ENCODE measurements at places on chromosomes 13 and 19.

- DNase-seq, result no peak
Measured at GRCh38 chr19:31970027-31970461, 375.4 kb upstream of the ZNF507 start.

DNA sequence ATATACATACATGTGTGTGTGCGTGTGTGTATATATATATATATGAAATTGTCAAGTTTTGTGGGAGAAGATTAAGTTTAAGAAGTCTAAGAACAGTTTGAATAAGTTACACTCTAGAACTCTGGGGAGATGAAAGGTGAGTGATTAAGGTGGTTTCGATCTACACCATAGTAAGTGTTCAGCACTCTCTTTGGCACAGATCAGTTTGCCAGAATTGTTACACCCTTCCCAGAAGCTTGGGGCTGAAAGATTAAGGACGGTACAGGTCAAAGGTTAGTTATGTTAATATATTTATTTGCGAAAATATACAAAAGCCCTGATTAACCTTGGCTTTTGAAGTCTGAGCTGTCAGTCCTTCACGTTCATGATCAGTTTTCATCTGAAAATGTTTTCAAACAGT is 309.1 kb downstream of the KLF5 start:
- no peak for DNase-seq

DNA sequence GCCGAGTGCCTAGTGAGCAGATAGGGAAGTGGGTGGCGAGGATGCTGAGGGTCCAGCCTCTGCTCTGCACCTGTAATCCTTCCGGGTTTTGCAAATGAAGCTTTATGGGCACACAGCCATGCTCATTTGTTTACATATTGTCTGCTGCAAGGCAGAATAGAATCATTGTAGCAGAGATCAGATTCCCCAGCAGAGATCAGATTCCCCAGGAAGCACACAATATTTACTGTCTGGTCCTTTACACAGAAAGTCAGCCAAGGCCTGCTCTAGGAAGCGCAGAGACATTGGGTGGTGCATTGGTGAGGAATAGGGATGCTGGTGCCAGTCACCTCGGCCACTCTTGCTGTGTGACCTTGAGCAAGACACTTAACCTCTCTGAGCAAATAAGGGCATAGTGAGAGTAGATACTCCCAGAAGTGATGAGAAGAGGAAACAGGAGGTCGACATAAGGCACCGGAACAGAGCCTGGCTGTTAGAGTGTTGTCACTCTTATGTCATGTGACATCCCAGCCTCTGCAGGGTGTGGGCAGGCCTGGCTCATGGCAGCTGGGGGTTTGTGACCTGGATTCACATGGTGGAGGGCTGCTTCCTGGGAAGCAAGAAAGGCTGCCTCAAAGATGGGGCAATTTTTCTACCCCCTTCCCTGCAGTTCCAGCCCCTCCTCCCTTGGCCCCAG is 25.6 kb downstream of the CARM1 start:
- no peak for DNase-seq

DNA sequence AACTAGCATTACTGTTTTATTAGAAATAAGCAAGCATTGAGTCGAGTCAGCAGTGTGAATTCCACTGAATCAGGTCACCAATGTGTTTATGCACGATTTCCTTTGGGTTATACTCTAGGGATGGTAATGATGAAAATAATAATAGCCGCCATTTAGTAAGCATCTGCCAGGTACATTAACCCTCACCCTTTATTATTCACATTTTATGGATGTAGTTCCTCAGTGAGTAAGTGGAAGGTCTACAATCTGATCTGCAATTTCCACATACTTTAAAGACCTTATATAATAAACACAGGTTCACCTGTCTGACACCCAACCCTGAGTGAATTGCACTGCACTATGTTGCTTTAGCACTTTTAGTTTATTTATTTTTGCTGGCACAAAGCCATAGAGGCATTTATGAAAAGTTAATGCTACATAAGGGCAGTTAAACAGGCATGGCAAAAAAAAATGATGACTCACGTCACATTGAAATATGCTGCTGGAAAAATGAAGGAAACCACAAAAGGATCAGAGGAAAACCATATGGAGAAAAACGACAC is 122.4 kb downstream of the TRPC4 start:
- no peak for DNase-seq

GRCh38 chr19:10583036-10583776 is 3.9 kb downstream of the AP1M2 start:
- DNase-seq, result no peak

DNA sequence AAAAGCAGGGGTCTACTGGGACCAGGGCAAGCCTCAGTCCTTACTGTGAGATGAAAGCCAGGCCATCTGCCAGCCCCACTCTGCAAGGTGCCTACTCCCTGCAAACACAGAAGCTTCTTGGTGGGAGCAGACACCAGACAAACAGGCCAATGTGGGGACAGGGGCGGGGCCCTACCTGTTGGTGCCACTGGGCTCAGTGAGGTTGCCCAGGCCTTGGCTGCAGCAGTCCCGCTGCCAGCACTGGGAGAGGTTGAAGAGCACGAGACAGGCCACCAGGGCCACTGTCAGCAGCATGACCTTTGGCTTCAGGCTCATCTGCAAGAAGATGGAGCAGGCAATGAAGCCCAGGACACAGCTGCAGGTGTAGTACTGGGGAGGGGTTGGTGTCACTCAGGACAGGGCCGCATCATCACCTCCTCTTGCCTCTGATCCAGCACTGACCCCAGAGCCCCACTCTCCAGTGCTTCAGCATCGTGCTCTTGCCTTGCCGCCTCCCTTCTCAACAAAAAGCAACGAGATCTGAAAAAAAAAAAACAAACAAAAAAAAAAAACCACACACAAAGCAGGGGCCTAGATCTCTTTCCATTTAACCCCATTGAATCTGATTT is 72.6 kb downstream of the NBEA start:
- DNase-seq, result no peak

DNA sequence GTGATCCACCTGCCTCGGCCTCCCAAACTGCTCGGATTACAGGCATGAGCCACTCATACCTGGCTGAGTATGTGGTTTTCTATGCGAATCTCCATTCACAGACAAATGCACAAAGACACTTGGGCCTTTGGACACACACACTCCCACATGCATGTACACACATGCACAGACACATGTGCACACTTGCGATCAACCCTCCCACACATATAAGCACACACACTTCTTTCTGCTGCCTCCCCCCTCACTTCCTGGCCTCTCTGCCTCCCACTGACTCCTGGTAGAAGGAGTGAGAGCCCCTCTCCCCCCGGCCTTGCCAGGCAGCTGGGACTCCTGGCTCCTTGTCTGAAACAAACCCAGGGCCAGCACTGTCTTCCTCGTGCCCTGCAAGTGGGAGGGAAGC is 29.3 kb upstream of the PLEKHF1 start:
- no peak for DNase-seq

GRCh38 chr19:803099-803561 is 5.9 kb downstream of the PTBP1 start:
- no peak for DNase-seq

GRCh38 chr19:21593934-21594820 is 88.8 kb downstream of the ZNF429 start:
- DNase-seq, result no peak

DNA sequence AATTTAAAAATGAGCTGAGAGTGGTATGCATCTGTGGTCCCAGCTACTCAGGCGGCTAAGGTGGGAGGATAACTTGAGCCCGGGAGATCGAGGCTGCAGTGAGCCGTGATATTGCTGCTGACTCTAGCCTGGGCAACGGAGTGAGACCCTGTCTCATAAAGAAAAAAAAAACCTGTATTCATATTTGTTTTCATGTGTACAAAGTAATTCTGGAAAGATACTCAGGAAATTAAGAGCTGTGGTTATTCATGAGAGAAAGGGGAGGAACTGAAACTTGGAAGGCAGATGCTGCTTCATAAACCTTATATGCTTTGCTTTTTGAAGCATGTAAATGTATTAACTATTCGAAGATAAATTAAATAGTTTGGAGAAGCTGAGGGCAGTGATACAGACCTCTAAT is 8.8 kb upstream of the RLN3 start:
- no peak for DNase-seq

DNA sequence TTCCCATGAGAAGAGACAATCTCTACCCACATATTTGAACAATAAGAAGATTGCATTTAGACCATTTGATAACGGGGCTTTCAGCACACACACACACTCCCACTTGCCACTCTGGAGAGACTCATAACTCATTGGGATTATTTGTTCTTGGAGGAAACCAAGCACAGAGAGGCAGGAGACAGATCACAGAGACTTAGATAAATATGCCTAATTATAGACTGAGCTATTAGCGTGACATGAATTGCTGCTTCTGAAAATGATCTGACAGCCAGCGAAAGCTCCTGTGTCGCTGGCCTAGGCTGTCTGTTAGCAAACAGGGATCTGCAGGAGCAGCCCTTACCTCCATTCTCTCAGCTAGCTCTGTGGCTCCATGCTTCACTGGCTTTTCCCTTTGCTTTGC is 111.4 kb downstream of the CCNA1 start:
- peak; percentile 71 for DNase-seq

GRCh38 chr13:23618341-23618740 is 48.1 kb downstream of the TNFRSF19 start:
- no peak for DNase-seq

GRCh38 chr13:52446265-52446664 is 4.2 kb downstream of the VPS36 start:
- DNase-seq, result no peak

DNA sequence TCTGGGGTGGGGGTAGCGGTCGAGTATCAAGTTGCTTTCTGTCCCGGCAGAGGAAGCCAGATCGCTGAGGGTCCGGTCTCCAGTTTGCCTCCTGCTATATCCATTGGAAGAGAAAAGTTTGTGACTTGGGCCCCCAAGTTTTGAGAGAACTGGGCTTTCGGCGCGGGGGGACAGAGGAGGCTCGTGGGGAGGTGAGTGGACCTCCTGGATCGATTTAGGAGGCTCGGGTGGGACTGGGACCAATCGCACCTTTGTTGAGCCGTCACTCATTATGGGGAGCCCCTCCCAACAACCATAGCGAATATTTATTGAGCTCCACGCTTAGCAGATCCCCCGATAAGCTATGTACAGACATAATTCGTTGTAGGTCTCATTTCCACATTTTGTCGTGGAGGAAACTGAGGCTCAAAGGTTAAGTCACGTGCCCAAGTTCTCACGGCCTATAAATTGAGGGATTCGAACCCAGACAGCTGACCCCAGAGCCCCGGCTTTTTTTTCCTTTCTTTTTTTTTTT is 909 bp downstream of the RFXANK start:
- DNase-seq, result no peak

- DNase-seq, result no peak
Measured at GRCh38 chr13:79658333-79658975, 177.5 kb downstream of the NDFIP2 start.

GRCh38 chr13:21395953-21396352 is 63.1 kb downstream of the ZDHHC20 start:
- no peak for DNase-seq

- DNase-seq, result no peak
Measured at GRCh38 chr19:1533510-1534150, 9.8 kb downstream of the PLK5 start.

DNA sequence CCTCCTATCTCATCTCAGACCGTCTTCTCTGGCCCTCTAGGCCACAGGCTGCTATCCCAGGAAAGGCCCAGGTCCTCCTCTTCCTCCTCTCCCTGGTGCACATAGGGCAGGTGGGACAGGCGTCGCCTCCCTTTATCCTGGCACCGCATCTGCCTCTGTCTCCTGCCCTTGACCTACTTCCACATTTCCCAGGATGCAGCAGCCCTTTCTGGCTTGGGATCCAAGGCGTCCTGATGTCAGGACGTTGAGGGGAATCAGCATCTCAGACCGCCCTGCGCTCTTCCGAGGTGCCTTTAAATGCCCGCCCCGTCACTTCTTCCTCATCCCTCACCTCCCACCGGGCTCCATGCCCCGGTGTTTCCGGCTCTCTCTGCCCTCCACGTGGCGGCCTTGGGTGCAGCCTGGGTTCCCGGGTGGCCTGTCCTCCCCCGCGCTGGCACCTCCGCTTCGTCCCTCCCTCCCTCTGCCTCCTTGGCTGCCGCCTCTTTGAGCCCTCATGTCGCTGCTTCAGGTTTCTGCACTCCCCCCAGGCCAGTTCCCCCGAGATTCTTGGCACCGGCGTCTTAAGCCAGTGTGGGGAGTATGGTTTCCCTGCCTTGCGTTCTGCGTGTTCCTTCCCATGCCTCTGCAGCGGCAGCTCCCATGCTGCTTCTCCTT is 66.3 kb downstream of the KDM4B start:
- no peak for DNase-seq

GRCh38 chr13:46753917-46754316 is 43.0 kb downstream of the ESD start:
- DNase-seq, result no peak

- no peak for DNase-seq
Measured at GRCh38 chr19:4067396-4068046, 822 bp upstream of the ZBTB7A start.

DNA sequence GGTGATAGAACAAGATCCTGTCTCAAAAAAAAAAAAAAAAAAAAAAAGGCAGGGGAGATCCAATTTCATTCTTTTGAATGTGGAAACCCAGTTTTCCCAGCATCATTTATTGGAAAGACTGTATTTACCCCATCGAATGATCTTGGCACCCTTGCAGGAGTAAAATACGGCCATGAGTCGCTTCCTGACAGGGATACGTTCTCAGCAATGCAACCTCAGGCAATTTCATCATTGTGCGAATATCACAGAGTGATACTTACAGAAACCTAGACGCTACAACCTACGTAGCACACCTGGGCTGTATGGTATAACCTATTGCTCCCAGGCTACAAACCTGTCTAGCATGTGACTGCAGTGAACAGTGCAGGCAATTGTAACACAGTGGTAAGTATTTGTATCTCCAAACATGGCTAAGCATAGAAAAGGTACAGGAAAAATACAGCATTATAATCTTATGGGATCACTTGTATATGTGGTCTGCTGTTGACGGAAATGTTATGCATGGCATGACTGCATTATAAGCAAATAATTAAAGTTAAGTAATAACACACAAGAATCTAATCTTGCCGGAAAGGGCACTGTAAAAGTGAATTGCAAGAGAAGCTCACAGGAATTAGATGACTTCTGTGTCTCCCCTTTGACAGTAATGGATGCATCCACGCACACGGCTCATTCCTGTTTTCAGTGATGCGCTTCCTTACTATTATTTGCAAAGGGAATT is 24.1 kb downstream of the RFX2 start:
- no peak for DNase-seq

DNA sequence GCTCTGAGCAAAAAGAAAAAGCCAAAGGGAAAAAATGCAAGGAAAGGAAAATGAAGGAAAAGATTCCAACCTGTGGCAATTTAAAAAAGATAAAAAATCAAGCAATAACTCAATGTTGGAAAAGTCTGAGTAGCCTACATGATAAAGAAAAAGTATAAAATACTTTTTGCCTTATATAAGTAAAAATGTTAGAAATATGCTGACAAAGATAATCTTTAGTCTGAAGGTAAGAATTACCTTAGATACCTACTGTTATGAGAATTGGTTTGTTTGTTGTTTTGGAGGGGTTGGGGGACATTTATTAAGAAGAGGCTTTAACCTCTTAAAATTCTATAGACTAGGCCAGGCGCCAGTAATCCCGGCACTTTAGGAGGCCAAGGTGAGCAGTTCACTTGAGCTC is 29.7 kb upstream of the CPB2 start:
- DNase-seq, result no peak

- DNase-seq, result no peak
Measured at GRCh38 chr13:31051999-31052398, 109.7 kb downstream of the HSPH1 start.

Data from NCI-H2227 treated with DMSO at 0.1 percent for 48 hours (cell line).